NCI-H2029 (cell line): ENCODE measurements at places on chromosomes 6 and 20.

DNA sequence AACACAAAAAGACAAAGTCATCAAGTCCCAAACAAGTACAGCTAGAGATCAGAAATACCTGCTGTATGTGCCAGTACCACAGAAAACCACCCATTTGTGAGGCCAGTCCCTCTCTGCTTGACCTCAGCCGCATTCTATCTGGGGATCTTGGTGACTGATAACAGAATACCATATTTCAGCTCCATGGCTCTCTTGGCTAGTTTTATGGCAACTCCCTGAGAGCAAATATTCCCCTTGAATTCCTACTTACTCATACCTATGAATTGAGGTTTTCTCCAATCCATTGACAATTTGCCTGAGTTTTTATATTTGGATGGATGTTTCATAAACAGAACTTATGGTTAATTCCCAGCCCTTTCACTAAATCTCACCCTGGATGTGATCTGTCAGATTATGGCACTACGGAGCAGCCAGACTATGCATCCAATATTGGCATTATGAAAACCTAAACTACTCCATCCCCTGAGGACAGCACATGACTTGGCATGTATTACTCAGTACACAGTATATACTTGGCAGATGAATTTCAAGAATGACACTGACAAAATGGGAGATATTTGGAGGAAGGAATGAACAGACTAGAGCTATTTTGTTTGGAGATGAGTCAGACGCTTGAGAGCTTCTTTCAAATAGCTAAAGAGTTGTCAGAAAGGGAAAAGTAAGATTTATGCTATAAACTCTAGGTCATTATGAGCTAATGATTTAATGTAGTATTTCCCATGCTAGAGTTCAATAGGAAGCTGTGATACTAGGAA, 95.7 kb downstream of the PRDM1 start:
- no peak for DNase-seq

DNA sequence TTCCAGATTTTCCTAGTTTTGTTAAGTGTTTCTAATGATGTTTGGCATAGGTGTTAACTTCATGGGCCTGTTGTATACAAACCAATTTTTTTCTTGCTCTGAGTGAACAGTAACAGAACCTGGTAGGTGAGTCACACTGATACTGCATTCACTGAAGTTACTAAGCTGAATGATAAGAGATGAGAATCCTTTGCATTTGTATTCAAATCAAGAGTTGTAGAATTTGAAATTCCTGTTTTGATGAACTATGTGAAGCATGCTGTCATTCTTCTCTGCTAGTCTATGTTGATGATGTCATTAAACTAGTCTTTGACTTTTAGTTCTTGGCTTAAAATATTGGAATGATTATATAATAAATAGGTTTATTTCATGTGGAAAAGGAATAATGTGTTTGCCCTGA, 37.9 kb downstream of the PTPRA start:
- DNase-seq = no peak

DNA sequence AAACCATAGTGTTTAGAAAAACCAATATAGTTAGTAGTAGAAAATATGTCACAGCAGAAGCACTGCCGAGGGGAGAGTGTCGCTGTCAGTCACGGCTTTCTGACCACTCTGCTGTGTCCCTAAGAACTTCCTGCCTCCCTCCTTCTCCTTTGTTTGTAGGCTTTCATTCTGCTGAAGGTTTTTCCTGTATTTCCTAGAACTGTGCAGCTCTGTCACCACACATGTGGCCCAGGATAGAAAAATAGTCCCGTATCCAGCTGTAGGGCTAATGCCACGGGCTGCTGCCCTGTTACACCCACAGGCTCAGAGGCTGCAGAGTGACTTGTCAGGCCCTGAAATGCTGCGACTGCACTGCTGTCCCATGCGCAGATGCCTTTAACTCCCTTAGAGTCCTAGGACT, 52.6 kb upstream of the SYNJ2 start:
- no peak for DNase-seq

- no peak for DNase-seq
Observed at GRCh38 chr6:138117376-138117914, 10.2 kb upstream of the PERP start.

GRCh38 chr6:106316375-106316766, 9.2 kb downstream of the ATG5 start:
- no peak for DNase-seq

GRCh38 chr20:14580418-14581074, 243.1 kb upstream of the FLRT3 start:
- DNase-seq = peak; percentile 59

GRCh38 chr6:56699066-56699654, 56.5 kb upstream of the DST start:
- DNase-seq = no peak

DNA sequence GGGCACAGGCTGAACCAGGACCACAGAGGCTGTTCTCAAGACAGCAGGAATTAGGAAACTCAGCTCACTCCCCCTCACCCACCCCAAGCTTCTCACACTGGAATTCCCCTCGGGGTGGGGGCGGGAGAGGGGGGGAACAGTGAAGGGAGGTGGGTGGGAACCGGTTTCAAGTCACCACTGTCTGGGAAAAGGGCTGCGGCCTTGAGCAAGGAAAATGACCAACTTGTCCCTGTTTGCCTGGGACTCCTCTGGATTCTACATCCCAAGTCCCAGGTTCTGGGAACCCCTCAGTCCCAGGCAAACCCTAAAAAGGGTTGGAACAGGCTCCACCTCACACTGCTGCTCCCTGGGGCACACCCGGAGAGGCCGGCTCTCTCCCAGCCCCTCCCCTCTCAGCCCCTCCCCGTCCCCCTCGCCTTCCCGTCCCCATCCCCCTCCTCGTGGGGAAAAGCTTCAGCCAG, 230.7 kb downstream of the TFAP2C start:
- no peak for DNase-seq

GRCh38 chr6:26205625-26206574, 118.7 kb downstream of the HFE start:
- peak; percentile 46 for DNase-seq

GRCh38 chr20:43776691-43777090, 49.9 kb upstream of the GTSF1L start:
- no peak for DNase-seq

DNA sequence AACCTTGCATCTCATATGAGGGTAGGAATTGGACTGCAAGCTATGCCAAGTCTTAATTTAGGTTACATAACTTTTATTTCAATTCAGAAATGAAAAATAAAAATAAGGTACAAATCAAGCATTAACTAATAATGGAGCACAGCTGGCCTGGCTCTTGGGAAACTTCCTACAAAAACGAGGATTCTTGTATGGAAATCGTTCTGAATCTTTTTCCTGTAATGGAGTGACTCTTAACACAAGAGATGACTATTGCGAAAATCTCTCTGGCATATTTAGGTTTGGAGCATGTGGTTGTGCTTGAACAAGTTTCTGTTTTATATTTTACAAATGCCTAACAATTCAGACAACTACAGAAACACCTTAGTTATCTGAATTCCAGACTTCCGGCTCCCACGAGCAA, 34.0 kb upstream of the PI16 start:
- no peak for DNase-seq

GRCh38 chr6:124979294-124979678, 17.0 kb downstream of the RNF217 start:
- DNase-seq = no peak

DNA sequence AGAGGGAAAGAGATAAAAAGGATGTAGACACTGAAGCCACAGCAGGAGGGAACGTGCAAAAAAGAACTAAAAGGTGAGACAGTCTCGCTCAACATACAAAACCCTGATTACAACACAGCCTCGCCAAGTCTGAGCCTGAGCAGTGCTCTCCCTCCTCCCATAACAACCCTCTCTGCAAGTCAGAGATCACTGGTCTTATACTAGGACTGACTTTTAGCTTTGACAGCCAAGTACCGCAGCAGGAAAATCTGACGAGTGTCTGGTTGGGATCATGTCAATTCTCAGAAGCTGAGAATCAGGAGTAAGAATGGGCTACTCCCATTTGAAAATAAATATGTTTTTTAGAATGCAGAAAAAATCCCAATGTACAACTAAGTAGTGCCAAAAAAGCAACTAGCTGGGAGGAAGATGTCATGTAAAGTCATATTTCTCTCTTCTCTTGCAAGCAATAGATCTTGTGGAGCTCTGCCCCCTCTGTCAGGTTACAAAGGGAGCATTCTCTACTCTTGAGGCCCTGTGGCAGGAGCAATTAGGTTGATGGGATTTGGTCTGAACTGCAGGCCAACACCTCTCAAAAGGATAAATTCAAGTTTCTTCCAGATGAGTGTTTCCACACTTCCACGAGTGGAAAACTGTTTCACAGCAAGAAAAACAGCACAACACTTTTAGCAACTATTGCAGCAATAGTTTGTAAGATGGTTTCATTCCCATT, 118.9 kb upstream of the COL21A1 start:
- no peak for DNase-seq

DNA sequence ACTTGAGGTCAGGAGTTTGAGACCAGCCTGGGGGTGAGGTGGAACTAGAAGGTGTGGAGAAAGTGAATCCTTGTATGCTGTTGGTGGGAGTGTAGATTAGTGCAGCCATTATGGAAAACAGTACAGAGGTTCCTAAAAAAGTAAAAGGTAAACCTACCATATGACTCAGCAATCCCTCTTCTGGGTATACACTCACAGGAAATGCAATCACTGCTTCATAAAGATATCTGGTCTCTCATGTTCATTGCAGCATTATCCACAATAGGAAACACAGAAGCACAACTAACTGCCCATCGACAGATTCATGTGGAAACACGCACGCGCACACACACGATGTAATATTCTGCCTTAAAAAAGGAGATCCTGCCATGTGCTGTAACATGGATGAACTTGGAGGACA, 66.7 kb downstream of the CDC5L start:
- DNase-seq = no peak

DNA sequence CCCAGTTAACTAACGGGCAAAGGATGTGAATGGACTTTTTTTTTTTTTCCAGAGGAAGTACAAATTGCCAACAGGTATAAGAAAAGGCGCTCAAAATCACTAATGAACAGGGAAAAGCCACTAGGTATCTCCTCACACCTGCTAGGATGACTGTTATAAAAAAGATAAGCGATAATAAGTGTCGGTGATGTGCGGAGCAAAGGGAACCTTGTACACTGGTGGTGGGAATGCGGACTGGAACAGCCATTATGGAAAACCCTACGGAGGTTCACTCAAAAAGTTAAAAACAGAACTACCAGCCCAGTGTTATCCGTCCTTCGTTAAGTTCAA, 787 bp upstream of the RAB32 start:
- no peak for DNase-seq

- peak; percentile 49 for DNase-seq
Observed at GRCh38 chr6:43970913-43971775, 156.1 kb downstream of the MRPL14 start.

GRCh38 chr20:13821876-13822275, 37.0 kb downstream of the NDUFAF5 start:
- DNase-seq = no peak

- DNase-seq = no peak
Observed at GRCh38 chr6:118974790-118975189, 39.8 kb upstream of the MCM9 start.

- peak; percentile 88 for DNase-seq
Observed at GRCh38 chr20:11112832-11113231, 439.0 kb upstream of the JAG1 start.

DNA sequence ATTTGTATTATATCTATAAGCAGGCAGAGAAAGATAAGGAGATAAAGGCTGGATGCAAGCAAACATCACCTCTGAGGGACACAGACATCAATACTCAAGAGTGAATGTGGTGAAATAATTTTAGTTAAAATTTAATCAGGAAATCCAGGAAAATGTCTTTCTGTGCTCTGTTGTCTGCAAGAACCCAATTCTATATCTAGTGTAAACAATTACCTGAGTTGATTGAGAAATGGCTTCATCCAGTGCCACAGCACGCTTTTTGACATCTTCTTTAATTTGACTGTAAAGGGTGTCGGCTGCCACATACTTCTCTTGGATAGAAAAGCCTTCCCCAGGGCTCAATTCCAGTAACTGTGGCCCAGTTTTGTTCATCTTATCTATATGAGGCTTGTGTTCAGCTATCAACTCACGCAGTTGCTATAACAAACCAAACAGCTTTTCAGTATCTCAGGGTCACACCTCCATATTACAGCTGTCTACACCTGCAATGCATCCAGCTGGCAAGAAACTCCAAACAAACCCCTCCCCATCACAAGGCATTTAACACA, 131.6 kb downstream of the DST start:
- no peak for DNase-seq

- DNase-seq = no peak
Observed at GRCh38 chr6:13666194-13667105, 45.2 kb downstream of the RANBP9 start.

DNA sequence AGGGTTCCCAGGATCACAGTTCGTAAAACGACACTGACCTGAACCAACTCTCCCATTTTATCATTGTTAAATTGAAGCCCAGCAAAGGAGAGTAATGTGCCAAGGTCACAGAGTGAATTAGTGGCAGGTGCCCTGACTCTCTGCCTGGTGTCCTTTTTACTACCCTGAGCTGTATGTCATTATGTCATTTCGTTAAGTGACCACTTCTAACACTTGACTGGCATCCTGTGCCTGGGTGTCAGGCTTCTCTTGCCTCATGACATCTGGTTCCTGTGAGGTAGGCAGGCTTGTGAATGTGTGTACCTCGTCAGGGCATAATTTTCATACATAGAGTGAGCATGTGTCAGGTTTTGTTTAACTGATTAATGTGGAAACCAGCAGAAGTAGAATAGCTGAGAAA, 48.6 kb downstream of the RALY start:
- peak; percentile 90 for DNase-seq

DNA sequence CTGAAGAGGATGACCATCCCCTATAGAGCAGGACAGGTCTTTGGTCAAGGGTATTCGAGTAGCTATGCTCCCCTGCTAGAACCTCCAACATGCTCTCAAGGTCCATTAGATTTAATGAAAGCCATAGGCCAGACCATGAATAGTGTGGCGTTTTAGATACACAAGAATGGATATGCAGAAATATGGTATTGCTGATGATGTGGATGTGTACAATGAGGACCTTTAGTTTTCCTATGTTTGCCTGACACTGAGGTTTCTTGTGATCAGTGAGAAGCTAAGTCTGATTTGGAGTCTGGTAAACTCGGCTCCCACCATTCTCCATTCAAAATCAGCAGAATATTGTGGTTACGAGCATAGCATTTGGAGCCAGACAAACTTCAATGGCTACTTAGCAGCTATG, 125.6 kb downstream of the TSHZ2 start:
- DNase-seq = no peak

DNA sequence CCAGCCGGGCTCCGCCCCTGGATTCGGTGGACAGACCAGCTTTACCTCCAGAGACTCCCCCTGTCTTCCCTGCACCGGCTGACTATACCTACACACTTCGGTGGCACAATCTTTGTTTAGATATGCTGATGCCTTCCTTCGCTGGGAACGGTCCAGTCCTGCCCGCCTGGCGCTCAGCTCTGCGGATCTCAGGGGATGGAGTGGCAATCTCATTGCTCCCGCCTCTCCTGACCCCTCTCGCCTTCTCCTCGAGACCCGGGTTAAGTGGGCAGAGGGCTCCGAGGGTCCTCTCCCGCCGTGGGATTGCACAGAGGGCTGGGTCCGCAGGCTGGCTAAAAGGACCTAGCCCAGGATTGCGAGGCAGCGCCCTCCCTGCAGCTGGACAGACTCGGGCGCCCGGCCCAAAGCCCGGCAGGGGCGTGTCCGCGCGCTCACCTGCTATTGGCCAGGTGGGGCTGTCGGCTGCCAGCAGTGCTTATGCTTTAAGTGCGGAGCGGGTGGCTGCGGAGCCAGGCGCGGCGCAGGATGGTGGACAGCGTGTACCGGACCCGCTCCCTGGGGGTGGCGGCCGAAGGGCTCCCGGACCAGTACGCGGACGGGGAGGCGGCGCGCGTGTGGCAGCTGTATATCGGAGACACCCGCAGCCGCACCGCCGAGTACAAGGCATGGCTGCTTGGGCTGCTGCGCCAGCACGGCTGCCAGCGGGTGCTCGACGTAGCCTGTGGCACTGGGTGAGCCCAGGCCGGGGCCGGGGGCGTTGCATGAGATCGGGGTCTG, at the start of gene GNMT:
TSS of gene GNMT (plus strand) at position 512 of the 777 bp plus-strand sequence. CDS start at position 526, 14 bp downstream.
- DNase-seq = peak; percentile 59
